NCI-H187 treated with DMSO at 0.1 percent for 48 hours (cell line): ENCODE measurements at places on chromosomes 3 and 15.

DNA sequence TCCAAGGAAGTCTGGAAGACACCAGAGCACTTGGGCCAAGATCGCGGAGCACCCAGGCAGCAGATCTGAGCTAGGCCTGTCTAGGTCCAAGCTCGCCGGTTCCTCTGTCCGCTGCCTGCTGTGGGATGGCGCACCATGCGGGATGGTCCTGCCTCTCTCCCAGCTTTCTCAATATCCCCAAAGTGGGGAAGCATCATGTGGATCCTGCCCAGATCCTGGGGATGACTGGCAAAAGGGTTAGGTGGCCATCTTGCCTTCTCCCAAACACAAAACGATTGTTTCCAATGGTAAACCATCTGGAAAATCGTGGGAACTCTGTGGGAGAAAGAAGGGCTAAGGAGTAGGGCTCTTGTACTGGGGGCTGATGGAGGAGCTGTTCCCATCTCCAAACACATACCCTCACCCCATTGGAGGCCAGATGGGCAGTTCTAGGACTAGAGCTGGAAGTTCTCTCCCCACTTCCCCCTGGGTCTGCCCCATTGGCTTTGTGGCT, 8.9 kb downstream of the PRKCD start:
- no peak for DNase-seq

- no peak for DNase-seq
Observed at GRCh38 chr15:96332637-96333121, 2.2 kb downstream of the NR2F2 start.

DNA sequence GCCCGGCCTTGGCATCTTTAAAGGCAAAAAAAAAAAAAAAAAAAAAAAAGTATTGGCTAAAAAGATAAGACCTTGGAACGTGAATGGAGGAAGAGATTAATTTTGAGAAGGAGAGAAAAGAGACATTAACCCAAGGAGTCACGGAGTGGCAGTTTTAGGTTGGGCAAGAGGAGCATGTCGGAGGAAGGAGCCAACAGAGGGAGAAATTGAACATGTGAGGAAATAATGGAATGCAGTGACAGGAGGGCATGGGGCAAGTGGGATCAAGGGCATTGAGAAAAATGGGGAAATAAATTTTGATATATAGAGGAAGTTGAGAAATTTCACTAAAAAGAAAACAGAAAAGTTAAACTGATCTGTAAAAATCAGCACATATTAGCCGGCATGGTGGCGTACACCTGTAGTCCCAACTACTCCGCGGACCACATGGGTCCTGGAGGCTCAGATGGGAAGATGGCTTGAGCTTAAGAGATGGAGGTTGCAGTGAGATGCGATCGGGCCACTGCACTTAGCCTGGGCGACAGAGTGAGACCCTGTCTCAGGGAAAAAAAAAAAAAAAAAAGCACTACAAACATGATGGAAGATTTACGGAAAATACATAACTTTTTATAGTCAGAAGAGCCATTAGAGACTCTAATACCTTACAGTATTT, 1.2 kb downstream of the HAUS2 start:
- no peak for DNase-seq

- DNase-seq, result no peak
Observed at GRCh38 chr3:89488800-89489580, 381.6 kb downstream of the EPHA3 start.

GRCh38 chr3:83863380-83863779, 1095.4 kb upstream of the CADM2 start:
- DNase-seq, result no peak

DNA sequence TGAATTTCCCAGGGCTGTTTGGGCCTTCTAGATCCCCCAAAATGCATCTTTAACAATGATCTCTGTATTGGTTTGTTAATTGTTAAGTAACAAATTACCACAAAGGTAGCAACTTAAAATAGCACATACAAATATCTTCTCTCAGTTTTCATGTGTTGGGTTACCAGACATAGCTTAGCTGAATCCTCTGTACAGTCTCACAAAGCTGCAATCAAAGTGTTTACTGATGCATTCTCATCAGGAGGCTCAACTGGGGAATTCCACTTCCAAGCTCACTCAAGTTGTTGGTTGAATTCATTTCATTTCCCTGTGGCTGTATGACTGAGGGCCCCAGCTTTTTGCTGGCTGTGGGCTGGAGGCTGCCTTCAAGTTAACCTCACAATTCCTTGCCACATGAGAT, 297.6 kb downstream of the RPLP1 start:
- DNase-seq, result no peak

DNA sequence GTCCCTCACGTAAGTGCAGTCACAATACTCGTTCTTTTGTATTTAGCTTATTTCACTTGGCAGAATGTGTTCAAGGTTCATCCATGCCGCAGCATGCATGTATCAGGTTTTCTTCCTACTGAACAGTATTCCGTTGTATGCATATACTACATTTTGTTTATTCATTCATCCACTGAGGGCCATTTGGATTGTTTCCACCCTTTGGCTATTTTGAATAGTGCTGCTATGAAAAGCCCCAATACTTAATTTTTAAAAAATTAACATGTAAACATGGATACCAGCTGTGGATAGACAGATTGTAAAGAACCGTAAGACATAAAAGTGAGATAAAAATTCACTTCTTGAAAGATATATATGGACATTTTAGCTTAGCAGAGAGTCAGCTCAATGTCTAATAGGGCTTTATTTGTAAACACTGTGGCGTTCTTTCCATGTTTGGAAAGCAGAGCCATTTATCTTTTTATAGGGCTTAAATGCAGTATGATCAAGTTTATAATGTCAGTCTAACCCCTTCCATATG, 115.9 kb downstream of the VPS8 start:
- DNase-seq, result no peak

GRCh38 chr3:64161481-64161952, 63.7 kb downstream of the PRICKLE2 start:
- peak; percentile 1 for DNase-seq

DNA sequence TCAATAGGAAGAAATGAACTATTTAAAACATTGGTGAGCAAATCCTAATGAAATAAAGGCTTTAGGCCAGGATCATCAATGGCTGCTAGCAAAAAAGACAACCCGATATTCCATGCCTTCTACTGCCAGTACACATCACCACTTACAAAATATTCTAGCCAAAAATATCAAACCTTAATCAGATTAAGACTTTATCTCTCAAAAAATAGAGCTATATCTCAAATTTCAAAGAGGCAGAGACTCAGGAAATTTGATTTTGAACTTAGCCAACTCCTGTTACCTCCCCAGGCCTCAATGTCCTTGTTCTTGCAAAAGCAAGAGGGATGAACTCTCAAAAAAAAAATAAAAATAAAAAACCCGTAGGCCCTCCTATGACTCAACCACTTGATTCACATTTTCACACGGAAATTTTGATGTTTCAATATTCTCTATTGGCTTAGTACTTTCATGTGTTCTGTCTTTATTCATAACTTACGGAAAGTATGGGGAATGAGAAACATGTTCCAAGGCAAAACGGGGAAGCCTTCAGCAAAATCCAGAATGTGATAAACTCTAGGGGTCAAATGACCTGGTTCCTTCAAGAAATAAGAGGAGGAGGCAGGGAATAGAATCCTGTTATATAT, 273.3 kb upstream of the ZPLD1 start:
- no peak for DNase-seq

DNA sequence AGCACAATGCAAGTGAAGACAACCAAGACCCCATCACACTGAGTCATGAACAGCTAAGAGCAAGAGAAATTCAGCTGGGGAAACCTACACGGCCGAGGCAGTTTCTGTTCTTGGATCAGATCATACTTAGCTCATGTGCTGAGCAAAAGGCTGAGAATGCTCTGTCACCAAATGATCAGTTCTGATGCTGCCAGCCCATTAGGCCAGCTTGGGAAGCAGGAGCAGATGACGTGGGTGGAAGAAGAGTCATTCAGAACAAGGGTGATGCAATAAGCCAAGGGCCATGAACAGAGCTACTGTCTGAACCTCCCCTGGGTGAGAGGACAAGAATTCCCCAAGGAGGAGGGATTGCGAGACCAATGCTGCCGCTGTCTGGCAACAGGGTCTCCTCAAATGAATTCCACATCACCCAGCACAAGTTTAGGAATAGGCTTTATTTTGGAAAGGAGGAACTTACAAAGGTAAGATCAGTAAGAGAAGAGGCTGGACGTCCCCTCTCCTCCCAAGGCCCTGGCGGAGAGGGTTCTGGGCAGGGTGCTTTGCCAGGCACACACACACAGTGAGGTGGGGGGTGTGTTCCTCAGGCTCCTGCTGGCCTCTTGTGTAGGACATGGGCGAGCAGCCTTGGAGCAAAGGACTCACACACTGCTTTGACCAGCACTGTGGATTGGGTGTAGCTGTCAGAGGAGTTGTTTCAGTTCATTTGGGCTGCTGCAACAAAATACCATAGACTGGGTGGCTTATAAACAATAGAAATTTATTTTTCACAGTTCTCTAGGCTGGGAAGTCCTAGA, 65.6 kb upstream of the CTXND1 start:
- DNase-seq, result no peak

DNA sequence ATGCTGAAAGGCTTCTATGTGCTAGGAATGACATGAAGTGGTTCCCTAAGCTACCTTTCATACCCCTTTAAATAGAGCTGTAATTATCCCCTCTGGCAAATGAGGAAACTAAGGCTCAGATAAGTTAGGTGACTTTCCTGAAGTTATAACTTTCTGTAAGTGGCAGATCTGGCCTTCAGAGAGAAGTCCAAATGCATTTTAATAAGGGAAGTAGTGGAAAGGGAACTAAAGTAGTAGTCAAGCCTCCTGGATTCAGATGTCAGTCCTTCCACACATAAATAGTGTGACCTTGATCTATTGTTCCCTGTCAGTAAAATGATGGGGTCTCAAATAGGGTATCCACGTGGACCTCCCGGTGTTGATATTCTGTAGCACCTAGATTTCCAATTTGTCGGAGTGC, 277.7 kb downstream of the EDEM1 start:
- no peak for DNase-seq

GRCh38 chr3:99833617-99834205, 16.0 kb downstream of the CMSS1 start:
- DNase-seq, result no peak

- no peak for DNase-seq
Observed at GRCh38 chr3:41216422-41216821, 17.1 kb downstream of the CTNNB1 start.

DNA sequence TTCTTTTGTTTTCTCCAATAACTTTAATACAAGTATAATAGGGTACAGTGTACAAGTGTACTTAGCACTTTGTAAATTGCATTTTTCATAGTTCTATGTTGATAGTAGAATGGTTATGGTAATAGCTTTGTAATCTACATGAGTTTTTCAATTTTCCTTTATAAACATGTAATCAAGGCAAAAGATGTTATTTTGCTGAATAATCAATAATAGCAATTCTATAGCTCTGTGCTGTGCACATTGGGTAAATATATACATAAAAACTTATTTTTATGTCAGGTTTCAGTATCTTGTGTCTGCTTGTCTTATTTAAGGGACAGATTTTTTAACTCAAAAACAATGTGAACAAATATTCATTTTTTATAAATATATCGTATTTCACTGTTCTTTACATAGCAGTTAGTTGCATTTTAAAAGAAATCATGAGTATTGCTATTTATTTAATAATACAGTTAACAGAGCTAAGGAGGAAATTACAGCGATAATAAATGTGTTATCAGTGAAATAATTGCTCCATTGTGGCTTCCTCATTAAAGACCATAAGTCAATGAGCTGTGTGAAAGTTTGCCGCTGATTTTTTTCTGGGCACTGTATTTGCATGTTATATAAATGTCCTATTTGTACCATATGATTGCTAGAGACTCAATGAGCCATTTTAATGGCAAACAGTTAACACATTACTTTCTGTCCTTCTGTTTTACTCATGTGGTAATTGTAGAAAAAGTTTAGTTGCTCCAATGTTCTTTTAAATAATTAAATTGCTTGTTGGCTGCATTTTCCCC, 214.6 kb upstream of the STAC start:
- no peak for DNase-seq

- no peak for DNase-seq
Observed at GRCh38 chr15:48778331-48778730, 32.5 kb downstream of the CEP152 start.

- no peak for DNase-seq
Observed at GRCh38 chr15:31080591-31081014, 20.9 kb downstream of the TRPM1 start.

GRCh38 chr3:149809699-149810098, 3.3 kb upstream of the RNF13 start:
- DNase-seq, result no peak

DNA sequence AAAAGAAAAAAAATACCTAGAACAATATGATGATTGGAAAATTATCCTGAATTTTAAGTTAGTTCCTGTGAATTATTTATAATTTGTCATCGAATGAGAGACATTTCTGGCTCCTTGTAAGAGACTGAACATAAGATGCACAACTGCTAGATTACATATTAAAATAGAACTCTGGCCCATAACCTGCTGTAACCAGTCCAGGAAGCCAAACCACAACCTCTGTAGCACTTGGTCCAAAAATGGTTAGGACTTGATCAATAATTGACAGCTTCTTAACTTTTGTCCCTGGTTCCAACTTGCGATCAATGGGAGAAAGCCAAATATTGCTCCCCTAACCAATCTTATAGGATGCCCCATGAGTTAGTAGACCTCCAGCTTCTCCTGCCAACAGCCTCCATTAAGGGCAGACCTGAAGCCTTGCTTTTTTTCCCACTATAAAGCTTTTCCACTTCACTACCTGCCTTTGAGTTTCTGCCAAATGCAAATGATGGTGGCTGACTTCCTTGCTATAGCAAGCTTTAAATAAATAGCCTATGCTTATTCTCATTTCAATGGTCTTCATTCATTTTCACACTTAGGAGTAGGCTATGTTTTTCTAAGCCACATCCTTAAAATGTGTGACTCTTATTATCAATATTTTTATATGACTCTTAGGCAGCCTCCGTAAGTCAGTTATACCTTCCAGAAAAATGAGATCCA, 224.0 kb upstream of the ARHGEF26 start:
- no peak for DNase-seq

DNA sequence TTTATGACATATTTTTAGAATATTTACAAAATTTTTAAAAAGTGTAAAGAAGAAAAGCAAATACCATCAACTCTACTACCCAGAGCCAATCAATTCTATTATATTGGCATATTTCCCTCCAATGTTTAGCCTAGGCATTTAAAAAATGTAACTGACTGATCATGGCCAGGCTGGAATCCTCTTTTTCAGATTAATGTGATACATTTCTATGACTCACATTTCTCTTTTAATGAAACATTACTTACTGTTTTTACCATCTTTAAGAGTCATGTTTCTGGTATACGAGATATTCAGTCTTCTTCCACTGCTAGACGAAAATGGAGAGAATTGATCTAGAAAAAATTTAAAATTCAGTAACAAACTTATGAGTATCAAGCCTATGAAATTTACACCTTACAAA, 53.4 kb upstream of the DCUN1D1 start:
- no peak for DNase-seq

GRCh38 chr3:7733933-7734332, 767.7 kb upstream of the LMCD1 start:
- no peak for DNase-seq

DNA sequence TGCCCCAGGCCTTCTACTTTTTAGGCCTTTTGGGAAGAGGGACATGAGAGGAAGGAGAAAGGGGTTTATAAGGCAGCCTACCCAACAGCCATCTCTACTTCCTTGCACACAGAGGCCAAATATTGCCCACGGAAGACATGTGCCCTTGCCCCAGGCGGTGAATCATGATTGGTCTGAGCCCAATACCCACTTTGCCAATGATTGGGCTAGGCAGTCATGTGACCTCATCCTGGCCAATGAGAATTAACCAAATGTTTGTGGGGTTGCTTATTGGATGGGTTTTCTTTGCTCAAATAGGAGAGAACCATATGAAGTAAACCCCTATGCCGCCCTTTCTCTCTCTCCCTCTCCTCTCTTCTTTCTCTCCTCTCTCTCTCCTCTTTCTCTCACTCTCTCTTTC, 42.2 kb upstream of the ATP1B3 start:
- no peak for DNase-seq

GRCh38 chr15:68341760-68342725, 64.5 kb downstream of the FEM1B start:
- DNase-seq, result no peak
